Activated CD4-positive, alpha-beta T cell treated with anti-CD3 and anti-CD28 coated beads, Interleukin-2, amount 50 U/mL, for 1 hour (primary cell): ENCODE measurements at places on chromosomes 12 and 14.

DNA sequence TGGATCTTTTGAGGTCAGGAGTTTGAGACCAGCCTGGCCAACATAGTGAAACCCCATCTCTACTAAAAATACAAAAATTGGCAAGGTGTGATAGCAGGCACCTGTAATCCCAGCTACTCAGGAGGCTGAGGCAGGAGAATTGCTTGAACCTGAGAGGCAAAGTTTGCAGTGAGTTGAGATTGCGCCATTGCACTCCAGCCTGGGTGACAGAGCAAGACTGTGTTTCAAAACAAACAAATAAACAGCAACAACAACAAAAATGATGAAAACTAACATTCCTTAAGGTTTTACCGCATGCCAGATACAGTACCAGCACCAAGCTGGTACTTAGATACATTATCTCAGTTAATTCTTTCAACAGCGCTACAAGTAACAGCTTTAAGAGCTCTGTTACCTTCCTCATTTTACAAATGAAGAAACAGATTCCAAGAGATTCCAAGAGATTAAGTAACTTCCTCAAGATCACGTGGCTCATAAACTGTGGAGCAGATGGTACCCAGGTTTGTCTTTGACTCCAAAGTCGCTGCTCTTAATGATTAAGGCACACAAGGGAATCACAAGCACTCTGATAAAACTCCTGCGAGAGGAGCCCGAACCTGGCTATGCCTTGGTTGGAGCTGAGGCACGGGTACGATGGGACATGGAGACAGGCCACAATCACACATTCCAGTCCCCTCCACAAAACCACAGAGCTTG lies 17.7 kb upstream of the PLEK2 start:
- DNase-seq = no peak

GRCh38 chr12:22105542-22105941 lies 59.5 kb downstream of the CMAS start:
- no peak for DNase-seq

- DNase-seq = no peak
Observed at GRCh38 chr14:56555921-56556570, 23.6 kb upstream of the TMEM260 start.

GRCh38 chr12:95179011-95179410 lies 38.3 kb downstream of the FGD6 start:
- DNase-seq = no peak

DNA sequence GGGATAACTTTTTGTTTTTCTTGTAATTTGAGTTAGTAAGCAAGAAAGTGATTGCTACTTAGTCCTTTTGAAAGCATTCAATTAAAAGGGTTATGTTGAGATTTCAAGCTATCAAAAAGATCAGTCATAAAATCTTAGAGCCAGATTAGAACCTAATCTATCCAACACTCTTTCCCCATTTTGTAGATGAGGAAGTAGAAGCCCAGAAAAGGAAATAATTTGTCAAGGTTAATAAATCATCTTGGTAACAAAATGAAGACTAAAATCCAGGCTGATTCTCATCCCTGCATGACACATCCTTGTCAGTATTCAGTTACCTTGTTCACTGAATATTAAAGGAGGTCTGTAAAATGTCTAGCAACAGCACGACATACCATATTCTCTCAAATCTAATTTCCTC lies 26.5 kb downstream of the PPP1R13B start:
- DNase-seq = no peak

- no peak for DNase-seq
Observed at GRCh38 chr14:32530800-32531199, 201.7 kb downstream of the AKAP6 start.

GRCh38 chr14:77184396-77185092 lies 2.9 kb downstream of the TMEM63C start:
- DNase-seq = no peak

DNA sequence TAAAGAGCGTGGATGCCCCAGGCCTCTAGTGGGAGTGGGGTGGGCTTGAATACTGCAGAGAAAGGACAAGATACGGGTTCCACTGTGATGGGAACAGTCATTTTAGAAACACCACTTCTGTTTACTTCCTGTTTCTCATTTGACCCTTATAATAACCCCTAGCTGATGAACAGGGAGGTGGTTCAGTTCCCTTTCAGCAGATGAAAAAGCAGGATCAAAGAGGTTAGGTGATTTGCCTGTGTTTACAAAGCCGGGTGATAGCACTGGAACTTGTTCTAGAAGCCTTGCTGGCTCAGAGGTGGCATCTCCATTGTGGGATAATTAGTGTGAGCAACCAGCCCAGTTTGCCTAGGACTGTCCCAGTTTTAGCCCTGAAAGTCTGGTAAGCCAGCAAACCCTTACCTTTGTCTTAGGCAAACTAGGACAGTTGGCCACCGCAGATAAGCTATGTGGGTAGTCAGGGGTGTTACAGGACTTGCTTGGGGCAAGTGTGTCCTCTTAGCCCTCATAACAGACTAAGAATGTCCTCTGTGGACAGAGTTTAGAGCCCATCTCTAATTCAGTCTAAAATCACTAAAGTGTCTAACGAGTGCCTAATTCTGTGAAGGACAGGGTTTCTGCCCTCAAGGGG lies 7.5 kb upstream of the LRP1-AS start:
- no peak for DNase-seq

GRCh38 chr12:131795690-131796410 lies 32.3 kb upstream of the MMP17 start:
- no peak for DNase-seq

- DNase-seq = no peak
Observed at GRCh38 chr14:81625343-81625742, 91.7 kb upstream of the SEL1L start.

- no peak for DNase-seq
Observed at GRCh38 chr12:41034686-41035085, 153.4 kb upstream of the PDZRN4 start.

DNA sequence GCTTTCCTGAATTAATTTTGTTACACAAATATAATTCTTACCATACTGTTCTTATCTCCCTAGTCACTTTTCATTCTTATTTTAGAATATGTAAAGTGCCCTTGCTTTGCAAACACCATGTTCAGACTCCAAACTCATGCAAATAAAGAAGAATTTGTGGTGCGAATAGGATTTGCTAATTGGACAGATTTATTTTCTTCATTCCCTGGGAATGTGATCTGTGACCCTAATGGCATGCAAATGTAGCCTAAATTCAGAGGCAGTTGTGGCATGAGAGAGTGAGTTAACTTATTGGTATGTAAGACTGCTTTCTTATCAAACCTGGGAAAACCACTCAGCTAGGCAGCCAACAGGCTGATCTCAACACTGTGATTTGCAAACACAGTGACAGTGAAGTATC lies 10.0 kb downstream of the CAPZA3 start:
- DNase-seq = no peak

GRCh38 chr12:50845021-50845647 lies 2.4 kb downstream of the TMPRSS12 start:
- no peak for DNase-seq

DNA sequence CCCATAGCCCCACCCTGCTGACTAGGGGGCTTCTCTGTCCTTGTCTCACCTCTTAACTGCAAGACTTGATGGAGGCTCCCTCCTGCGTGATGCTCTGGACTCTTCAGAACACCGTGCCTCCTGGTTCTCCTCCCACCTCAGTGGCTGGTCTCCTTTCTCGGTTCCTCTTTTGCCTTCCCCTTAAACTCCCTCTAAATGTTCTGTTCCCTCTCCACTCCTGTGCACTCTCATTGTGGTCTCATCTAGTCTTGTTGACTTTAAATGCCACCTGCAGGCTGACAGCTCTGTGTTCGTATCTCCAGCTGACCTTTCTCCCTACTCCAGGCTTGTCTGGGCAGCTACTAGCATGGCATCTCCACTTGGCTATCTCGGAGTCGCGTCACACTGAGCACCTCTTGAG lies 28.3 kb downstream of the DYNC1H1 start:
- no peak for DNase-seq

DNA sequence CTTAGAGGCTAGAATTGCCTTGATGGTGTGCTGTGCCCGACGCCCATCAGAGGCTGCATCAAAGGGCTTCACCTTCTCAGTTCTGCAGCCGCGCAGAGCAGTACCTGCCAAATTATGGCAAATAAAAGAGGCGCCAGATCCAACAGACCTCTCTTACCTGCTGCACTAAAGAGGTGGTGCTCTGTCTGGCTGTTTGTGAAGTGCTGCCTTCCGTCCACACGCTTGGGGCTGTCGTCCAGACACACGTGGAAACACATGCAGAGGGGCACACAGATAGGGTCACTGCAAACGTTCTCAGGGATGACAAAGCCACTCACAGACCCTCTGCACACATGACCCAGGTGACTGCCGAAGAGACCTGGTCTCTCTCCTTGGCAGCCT lies 617.5 kb downstream of the VRK1 start:
- DNase-seq = no peak

DNA sequence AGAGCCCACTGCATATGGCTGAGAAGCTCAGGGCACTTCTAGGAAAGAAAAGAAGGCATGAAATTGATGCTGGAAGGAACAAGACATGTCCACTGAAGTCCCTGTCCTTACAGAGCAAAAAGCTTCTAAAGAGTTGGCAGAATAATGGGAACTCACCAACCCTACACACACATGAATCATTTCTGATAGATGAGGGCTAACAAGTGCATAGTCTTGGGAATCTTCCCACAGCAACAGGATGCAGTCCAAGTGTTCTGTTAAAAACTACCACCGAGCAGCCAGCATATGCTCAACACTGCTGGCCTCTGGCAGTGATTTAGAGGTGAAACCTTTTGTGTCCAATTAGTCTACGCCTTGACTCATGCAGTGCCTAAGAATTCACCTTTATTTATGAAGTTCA lies 44.8 kb downstream of the RHOJ start:
- no peak for DNase-seq
